ENCODE measurements at places on chromosomes 3 and 15.

DNA sequence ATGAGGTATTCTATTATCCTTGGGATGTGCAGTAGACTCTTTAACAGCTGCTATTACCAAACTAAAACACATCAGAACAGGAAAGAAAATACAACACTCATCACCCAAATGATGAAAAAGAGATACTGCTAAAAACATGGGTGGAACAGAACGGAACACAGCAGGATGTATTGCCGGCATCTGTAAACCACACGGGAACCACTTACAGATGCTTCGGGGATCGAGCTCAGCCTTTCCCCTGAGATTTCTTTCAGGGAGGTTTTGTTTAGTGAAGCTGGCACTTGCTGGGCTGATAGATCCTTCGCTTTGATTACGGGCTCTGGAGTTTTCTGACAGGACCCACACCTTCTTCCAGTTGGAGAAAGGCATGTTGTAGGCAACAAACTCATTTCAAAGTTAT lies 182.3 kb upstream of the FAM3D start:
- DNase-seq: no peak

DNA sequence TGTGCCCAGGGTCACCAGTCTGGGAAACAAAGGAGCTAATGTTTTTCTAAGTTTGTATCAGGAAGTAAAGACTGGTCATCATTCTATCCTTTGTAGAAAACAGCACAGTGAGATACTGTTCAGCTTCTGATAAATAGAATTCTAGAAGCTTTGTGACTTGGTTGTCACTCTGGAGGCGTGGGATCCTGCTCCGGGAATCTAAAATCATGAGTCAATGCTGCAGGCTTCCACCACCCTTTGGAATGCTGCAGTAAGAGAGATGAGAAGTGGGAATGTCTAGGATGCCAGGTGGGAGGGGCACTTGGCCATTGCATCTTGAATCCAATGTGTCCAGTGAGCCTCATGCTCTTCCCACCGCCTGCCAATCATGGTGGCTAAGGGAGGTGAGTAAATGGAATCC lies 40.9 kb downstream of the SAMMSON start:
- no peak for DNase-seq

DNA sequence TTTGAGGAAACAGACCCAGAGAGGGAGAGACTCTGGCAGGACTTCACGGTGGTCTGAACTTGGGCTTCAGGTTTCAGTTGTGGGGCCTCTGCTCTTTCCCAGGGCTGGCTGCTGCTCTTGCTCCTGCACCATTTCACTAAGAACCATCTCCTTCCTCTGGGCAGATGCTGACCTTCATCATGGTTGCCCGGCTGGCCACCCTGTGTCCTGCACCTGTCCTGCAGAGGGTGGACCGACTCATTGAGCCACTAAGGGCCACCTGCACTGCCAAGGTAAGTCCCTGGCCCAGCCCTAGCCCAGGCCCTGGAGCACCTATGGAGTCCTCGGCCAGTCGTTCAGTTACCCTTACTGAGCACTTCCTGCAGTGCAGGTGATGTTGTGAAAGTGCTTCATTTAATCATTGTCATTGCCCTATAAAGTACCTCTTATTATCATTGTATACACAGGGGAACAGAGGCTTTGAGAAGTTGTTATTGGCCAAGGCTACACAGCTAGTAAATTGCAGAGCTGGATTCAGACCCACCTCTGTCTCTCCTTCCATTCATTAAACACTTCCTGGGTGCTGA lies 10.0 kb downstream of the RPL32 start:
- DNase-seq: no peak

GRCh38 chr3:80086426-80086825 lies 318.6 kb upstream of the ROBO1 start:
- DNase-seq: no peak

GRCh38 chr3:193230610-193231009 lies 10.4 kb upstream of the PLAAT1 start:
- DNase-seq: no peak

DNA sequence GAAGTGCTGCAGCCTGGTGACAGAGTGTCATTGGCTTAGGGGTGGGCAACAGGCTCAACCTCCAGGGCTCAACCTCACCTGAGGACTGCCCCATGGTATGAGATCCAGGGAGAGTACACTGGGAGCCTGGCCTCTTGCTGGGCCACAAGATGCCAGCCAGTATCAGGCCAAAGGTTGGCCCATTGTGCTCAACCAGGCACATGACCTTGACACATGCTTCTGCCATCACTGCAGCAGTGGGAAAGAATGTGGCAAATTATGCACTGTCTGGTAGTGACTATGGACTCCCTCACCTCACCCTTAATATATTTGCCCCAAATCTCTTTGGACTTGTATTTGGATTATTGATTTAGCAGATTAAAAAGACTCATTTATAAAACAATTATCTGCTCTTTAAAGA lies 233.9 kb upstream of the GOLGA6L4 start:
- DNase-seq: no peak

DNA sequence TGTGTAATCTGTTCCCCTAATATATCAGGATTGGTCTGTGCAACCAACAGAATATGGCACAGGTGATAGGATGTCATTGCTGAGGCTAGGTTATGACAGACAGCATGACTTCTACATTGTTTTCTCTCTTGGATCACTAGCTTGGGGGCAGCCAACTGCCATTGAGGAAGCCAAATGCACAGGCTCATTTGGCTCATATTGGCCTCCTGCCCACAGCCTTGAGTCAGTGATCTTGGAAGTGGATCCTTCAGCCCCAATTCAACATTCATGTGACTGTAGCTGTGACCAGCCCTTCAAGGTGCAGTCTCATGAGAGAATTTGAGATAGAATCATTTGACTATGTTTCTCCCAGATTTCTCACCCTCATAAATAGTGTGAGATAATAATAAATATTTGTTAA lies 675.6 kb downstream of the GRM7 start:
- no peak for DNase-seq

- DNase-seq: no peak
These were observed 27.3 kb downstream of the ACSBG1 start for GRCh38 chr15:78207110-78207458.

DNA sequence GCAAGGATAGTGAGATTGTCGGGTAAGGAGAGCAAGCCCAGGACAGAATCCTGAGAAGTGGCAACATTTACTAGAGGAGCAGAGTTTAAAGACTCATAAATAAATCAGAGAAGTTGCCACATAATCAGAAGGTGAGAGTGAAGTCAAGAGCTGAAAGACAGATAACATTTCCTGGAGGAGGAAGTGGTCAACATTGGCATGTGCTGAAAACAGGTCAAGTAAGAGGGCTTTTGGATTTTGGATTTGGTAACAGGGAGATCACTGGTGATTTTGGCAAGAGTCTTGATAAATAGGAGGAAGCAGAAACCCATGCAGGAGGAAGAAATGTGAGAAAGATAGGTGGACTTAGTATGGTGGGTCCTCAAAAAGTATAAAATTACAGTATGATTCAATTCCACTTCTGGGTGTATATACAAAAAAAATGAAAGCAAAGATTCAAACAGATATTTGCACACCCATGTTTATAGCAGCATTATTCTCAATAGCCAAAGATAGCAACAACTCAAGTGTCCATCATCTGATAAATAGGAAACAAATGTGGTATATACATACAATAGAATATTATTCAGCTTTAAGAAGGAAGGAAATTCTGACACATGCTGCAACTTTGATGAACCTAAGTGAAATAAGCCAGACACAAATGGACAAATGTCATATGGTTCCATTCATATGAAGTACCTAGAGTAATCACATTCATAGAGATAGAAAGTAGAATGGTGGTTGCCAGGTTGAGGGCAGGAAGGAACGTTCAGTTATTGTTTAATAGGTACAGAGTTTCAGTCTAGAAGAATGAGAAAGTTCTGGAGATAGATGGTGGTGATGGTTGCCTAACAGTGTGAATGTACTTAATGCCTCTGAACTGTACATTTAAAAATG lies 27.3 kb upstream of the MBNL1 start:
- no peak for DNase-seq

GRCh38 chr15:69808756-69809155 lies 289.0 kb downstream of the TLE3 start:
- no peak for DNase-seq

DNA sequence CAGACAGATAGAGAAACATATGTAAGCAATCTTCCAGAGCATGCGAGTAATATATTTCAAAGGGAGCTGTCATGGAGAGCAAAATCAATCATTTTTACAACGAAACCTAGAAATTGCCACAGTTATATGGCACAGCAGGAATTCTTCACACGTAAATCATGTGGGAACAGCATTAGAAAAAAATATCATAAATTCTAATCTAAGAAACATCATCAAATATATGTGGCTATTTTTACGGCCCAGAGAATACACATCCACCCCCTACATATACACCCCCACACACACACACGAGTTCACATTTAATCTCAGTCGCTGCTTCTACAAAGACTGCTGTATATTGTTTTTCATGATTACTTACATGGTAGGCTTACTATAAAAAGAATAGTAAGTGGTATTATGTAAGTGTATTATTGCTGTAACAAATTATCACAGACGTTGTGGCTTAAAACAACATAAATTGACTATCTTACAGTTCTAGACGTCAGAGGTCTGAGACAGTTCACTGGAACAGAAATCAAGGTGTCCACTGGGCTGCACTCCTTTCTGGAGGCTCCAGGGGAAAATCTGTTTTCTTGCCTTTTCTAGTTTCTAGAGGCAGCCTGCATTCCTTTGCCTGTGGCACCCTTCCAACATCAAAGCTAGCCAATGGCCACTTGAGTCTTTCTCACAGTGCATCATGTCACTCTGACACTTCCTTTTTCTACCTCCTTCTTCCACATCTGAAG lies 363.3 kb downstream of the ULK4 start:
- DNase-seq: no peak

DNA sequence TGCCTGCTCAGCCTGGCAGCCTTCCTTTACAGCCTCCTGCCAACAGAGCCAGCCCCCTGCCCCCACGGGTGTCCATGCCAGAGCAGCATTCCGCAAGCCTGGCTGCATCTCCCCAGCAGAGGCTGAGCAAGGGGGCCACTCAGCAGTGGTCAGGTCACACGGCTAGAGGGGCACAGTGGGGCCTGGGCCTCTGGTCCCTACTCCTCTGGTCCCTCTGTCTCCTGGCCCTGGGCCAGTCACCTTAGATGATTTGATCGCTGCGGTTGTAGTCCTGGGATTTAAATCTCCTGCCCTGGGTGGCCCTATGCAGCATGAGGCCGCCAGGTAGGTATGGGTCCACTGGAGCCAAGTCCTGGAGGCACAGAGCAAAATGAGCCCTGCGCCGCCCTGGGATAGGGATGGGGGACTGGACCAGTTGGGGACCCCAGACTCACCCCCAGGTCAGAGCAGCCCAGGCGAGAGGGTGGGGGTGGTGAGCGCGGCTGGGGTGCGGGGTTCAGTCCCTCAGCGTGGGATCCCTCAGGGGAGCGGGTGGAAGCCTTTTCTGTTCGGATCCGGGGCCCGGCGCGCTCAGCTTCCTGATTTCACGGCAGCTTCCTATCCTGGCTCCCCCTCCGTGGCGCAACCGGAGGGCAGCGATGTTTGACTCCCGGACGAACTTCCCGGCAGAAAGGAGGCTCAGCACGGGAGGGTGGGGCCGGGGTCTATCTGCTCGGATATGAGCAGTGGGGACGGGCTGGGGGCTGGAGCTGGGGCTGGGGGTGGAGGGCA lies at the start of gene ZBTB47:
Gene ZBTB47, plus strand, starts transcription at position 138 of the 771 bp plus-strand sequence. CDS start 4,659 bp downstream, outside the sequence.
- no peak for DNase-seq

DNA sequence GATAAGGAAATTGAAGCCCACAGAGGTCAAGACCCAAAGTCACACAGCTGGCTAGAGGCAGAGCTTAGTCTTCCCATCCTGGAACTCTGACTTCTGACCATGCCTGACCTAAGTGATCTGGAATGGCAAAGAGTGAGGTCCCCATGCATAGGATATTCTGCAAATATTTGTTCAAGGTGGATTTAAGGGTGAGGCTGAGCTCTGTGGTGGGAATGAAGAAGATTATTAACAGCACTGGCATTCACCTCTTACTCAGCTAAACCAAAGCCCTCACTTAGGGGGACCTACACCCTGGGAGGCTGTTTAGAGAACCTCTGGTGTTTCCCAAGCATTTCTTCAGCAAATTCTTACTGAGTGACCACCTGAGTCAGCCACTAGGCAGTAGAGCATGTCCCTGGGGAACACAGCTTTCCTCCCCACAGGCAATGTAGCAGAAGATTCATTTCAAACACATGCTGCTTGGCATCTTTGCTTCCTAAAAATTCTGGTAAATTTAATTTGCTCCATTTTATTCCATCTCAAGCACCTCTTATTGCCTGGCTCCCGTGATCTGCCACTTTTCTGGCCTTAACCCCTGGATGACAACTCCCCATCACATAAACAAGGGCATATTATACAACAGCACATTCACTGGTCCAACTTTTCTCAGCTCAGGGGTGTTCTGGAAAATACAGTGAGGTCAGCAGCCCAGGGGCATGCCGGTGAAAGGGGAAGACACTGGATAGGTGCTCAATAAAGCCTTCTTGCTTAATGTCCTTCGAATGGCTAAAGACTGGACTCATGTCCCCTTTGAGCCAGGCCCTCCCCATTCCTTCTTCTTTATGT lies 176.0 kb downstream of the ABHD5 start:
- no peak for DNase-seq

DNA sequence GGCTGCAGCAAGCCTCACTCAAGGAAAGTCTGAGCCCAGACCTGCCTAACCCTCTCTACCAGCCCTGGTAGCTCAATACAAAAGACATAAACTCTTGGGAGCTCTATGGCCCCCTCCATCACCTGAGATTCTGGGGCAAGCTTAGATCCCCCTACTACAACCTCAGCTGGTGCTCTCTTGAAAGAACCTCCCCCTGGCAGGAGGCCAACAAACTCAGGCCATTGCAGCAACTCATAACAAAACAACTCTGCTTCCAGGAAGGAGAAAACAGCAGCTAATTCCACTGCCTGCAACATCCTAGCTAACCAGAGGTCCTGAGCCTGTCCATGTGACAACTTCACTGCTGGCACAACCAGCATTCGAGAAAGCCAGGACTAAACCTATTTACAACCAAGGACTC lies 169.2 kb downstream of the ROBO1 start:
- no peak for DNase-seq

- DNase-seq: no peak
These were observed 31.4 kb upstream of the RARB start for GRCh38 chr3:25396686-25397085.

DNA sequence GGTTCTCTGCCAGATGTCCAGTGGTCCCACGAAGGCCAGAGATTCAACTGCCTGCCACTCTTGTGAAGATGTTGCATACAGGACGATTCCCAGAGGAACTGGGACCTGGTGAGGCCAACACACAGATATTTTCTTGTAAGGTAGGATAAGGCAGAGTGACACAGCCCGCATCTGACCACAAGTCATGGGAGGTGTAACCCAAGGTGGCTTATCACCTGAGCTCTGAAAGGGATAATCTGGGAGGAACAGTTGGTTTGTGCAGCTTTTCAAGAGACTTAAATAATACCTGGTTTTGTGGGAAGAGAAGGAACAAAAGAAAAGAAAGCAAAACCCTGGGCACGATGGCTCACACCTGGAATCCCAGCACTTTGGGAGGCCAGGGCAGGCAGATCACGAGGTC lies 39.8 kb upstream of the NR2F2 start:
- no peak for DNase-seq

GRCh38 chr3:101902041-101902440 lies 52.7 kb downstream of the NFKBIZ start:
- DNase-seq: no peak

- no peak for DNase-seq
These were observed 191.6 kb downstream of the SV2B start for GRCh38 chr15:91291673-91292072.

Measured in stimulated activated CD4-positive, alpha-beta T cell treated with anti-CD3 and anti-CD28 coated beads, Interleukin-1b, Interleukin-23, amount 100 ng/mL, for 1 hour (primary cell).